ENCODE measurements at places on chromosomes 12 and 14. TPM values are rescaled to one million over a fixed set of nuclear protein-coding genes. Genes with fewer than 3 reads are reported as not detected.

- no peak overlapping the region for H3K4me3 ChIP-seq
- no peaks in the 10 kb centered on the region for H3K36me3 ChIP-seq
- no peaks in the 10 kb centered on the region for H3K27me3 ChIP-seq
- no peaks in the 10 kb centered on the region for H3K4me1 ChIP-seq
These were observed 25.3 kb upstream of the TCL1B start for GRCh38 chr14:95660651-95661515.

Gene APOF
- total RNA-seq = not detected

Gene FAM181A
- total RNA-seq = not detected

DNA sequence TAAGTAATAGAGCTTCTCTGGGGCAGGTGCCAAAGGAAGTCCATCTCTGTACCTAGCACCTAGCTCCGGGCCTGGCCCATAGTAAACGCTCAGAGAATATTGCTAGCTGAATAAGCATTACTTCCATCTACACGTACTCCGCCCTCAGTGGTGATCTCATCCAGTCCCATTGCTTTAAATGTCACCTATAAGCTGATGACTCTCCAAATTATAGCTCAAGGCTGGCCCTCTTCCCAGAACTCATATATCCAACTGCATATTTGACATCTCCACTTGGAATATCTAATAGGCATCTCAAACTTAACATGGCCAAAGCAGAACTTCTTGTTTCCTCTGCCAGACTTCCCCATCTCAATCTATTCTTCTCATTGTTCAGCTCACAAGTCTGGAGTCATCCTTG lies 6.9 kb upstream of the DYNLL1 start:
- H3K36me3 ChIP-seq = no peaks in the 10 kb centered on the region
- DNase-seq = no peak
- no peaks in the 10 kb centered on the region for H3K4me1 ChIP-seq

- no peak overlapping the region for H3K27ac ChIP-seq
- no peaks in the 10 kb centered on the region for H3K36me3 ChIP-seq
These were observed 78.1 kb upstream of the GALNT9 start for GRCh38 chr12:132407451-132407961.

DNA sequence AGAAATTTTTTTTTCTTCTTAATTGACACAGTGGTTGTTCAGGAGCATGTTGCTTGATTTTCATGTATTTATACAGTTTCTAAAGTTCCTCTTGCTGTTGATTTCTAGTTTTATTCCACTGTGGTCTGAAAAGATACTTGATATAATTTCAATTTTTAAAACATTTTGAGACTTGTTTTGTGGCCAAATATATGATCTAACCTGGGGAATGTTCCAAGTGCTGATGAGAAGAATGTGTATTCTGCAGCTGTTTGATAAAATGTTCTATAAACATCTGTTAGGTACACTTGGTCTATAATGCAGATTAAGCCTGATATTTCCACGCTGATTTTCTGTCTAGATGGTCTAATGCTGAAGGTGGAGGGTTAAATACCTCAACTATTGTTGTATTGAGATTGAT lies 151.4 kb upstream of the IFNG-AS1 start:
- no peak for DNase-seq
- H3K27me3 ChIP-seq = no peaks in the 10 kb centered on the region
- H3K36me3 ChIP-seq = no peaks in the 10 kb centered on the region
- H3K27ac ChIP-seq = no peak overlapping the region

DNA sequence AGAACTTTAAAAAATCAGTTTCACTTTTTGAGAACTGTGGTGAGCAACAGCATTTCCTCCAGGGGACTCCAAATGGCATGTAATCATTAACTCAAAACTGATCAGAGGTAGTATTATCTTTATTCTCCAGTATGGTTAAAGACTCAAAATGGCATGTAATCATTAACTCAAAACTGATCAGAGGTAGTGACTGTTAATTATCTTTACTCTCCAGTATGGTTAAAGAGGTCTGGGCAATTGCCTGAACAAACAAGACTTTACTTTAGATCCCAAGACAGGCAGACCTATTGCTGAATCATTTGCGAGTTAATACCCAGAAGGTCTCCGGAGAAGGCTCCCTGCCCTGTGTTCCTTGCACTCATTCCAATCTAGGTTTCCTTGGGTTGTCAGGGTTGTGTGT lies 6.6 kb upstream of the ACADS start:
- DNase-seq = no peak
- H3K27ac ChIP-seq = no peak overlapping the region
- H3K27me3 ChIP-seq = no peaks in the 10 kb centered on the region
- H3K4me1 ChIP-seq = peaks cover 17% of the 10 kb centered on the region
- peaks cover 92% of the 10 kb centered on the region for H3K36me3 ChIP-seq
